ENCODE measurements at places on chromosomes 12 and 14.

DNA sequence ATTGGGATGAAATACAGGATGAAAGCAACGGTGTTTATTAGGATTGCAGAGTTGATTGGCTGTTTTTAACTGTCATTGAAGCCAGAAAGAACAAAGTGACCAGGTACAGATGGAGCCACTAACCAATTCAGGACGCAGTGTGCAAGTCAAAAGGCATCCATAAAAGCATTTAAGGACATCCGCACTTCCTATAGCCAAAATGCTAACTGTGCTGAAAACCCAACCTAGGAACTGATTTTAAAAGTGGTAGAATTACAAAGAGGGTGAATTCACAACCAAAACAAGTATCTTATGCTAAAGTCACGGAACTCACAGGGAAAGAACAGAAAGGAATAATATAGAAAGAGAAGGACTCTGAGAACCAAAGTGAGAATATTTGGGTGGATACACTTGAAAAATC, 63.1 kb upstream of the FOXG1 start:
- DNase-seq = no peak

GRCh38 chr14:69643430-69644200, 32.2 kb downstream of the SUSD6 start:
- DNase-seq = peak; percentile 79

- no peak for DNase-seq
Observed at GRCh38 chr14:62123961-62124360, 361.7 kb downstream of the SNAPC1 start.

- DNase-seq = no peak
Observed at GRCh38 chr12:124130691-124131591, 157.9 kb downstream of the ZNF664 start.

DNA sequence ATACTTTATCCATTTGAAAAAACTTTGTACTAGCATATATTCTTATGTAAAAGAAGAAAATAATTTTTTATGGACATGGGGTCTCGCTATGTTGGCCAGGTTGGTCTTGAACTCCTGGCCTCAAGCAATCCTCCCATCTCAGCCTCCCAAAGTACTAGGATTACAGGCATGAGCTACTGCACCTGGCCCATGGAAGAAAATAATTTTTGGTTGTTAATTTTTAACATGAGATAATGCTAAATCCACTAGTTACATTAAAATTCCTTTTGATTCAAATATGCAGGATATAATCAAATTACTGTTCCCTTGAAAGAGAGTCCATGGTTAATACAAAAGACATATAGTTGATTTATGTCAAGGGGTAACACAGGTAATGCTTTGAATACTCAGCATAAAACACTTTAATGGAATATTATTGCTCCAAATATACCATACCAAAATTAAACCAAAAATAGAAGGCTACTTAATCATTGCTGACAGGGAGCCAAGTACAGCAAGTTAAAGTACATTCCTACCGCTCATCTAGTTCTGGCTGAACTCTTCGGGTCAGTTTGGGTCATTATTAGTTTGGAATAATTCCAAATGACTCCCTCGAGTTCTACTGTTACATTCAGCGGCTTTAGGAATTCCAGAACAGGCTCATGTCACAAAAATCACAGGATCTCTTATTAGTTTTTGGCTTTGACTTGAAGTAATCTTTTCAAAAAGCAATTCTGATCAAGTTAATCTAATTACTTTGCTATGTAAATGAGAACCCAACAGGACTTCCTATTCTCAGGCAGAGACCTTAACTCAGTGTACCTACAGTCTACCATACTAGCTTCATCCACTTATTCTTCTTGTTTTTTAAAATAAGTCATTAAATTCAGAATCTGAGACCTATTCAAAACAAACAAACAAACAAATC, 6.1 kb downstream of the SOS2 start:
- no peak for DNase-seq

DNA sequence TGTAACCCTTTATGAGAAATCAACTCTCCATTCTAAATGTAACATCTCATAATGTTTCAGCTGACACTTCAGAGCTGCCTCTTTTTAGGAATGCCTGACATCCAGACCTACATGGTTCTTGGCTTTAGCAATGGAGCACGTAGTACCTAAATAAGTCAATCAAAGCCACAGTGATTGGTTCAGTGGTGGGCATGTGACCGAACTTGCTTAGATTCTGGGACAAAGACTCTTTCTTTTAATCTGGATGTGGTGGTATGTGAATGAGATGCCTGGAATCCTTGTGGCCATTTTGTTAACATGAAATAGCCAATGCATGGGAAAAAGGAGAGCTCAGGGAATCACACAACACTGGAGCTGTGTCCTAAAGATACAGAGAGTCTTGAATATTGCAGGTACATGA, 11.8 kb downstream of the GPR65 start:
- no peak for DNase-seq

DNA sequence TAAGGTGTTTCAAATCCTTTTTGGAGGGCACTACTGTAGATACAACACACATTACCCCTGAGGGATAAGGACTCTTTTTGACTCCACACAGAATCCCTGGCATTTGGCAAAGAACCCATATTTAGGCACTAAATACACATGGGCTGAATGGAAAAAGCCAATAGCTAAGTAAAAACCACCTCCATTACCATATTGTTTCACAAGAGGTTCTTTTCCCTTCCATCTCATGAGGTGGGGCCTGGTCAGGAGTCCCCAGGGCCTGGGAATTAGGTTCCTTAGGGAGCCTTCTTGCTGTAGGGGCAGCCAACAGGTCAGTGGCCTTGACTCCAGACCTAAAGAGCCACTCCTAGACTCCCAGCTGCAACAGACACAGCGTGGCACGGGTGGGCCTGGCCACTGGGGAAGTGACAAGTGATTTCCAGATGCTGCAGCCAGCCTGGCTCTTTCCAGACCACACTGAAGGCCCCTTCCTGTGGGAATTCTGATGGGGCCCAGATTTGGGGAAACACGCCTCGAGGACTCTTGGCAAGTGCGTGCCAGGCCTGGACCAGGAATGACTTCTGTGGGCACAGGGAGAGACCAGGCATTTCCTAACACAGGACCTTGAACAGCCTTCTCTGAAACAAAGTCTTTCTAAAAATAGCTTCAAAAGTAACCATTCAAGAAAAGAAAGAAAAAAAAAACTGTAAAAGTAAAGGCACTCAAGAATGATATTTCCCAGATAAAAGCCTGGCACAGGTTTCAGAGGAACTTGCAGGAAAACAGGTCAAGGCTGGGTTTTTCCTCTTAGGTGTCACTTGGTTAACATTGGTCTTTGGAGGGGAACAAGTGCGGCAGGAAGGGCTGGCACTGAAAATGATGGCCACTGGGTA, 18.1 kb downstream of the SSH1 start:
- peak; percentile 83 for DNase-seq

DNA sequence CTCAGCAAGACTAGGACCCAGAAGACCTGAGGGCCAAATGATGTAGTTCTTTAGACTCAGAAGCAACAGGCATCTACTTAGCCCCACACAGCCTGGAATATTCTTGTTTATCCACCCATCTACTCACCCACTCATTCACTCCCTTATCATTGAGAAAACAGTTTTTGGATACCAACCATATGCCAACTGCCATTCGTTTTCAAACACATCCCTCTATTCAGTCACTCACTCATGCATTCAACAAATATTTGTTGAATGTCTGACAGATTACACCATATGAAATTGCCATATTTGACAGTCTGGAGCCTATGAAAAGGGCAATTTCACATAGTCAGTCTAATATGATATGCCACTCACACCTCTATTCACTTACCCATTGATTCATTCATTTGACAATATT, 103.2 kb downstream of the NT5DC3 start:
- DNase-seq = no peak
